ENCODE measurements at places on chromosomes 13 and 19. TPM values are rescaled to one million over a fixed set of nuclear protein-coding genes. Genes with fewer than 3 reads are reported as not detected.

Gene SLC7A1
- 21.0 TPM for total RNA-seq

Gene TNFSF13B
- total RNA-seq, result not detected

Gene NLRP5
- not detected for total RNA-seq

GRCh38 chr19:3902317-3902973, 22.0 kb downstream of the ATCAY start:
- no peak for DNase-seq

DNA sequence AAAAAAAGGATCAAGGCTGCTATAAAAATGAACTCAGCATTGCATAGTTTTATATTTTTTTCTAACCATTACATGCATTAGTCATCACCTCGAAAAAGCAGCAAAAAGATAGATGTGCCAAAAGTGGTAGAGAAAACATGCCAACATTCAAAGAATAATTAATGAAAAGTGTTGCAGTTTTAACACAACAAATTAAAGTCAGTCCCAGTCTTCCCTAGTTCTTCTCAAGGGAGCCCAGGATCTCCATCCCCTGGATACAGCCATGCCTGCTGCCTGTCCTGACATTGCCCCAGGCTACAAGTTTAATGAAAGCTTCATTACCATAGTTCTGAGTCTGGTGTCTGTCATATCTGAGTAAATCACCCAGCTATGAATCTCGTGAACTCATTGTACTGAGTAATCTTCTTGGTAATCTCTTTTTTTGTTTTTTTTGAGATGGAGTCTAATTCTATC, 116.6 kb upstream of the KLF12 start:
- DNase-seq, result peak; percentile 19

GRCh38 chr19:56217039-56217949, 15.2 kb downstream of the ZSCAN5C start:
- peak; percentile 9 for DNase-seq

Gene ALDH16A1
- total RNA-seq, result 86.4 TPM

DNA sequence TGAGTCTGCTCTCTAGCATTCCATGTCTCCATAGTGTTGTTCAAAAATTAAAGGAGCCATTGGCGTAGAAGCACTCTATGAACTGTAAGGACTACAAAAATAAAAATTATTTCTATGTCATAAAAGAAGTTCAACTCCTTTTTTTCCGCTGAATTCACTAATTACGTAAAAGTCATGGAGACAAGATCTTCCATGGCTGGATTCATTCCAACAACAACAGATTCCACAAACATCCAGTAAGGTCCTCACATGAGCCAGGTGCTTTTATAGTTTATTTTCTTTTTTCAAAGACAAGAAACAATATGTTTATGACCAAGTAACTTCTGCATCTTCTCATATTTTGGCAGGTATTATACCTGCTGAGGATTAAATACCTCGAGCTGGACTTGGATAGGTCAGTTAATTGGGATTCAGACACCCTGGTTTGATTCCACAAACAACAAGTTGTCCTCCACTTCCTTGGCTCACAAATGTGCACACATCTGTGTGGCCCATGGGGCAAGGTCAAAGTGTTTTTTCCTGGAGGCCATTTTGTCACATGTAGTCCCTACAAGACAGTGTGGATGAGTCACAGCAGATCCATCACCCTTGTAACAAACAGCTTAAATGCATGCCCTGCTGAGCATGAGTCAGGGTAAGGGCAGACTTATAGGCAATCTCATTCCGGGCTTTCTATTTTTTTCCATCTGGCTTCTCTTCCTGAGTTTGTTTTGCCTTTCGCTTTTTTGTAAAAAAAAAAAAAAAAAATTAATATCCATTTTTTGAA, 475.6 kb downstream of the COG6 start:
- peak; percentile 49 for DNase-seq

DNA sequence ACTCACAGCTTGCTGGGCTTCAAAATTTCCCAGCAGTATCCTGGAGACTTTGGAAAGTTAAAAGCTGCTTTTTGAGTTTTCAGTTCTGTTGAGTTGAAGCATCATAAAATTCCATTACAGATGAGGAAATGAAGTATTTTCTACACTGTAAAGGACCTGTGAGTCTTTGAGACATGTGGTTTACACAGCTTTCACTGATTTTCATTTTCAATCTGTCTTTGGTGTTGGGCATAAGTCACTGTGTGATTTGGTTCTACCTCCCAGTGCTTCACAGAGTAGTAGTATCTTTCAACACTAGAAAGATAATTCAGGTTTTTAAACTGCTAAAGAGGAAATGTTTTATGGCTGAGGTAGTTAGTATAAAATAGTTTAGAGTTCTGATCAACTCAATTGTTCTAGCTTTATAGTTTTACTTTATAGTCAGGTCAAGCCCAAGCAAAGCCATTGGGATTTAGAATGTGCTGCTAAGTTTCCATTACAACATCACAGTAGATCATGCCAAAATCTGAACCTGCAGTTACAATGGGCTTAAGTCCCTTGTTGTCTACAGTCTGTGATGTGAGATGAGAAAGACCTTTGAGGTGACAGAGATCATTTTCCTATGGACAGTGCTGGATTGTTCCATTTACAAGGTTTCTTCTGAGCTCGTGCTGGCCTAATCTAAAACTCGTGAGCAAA, 161.6 kb downstream of the FLT1 start:
- no peak for DNase-seq

GRCh38 chr13:94999871-95000270, 287.5 kb upstream of the SOX21 start:
- DNase-seq, result no peak

GRCh38 chr19:18972301-18972811, 31.3 kb upstream of the HOMER3 start:
- DNase-seq, result peak; percentile 48

- DNase-seq, result no peak
Observed at GRCh38 chr13:66879988-66880387, 350.1 kb downstream of the PCDH9 start.

Gene MAP4K1
- 0.30 TPM for total RNA-seq

Gene TM9SF2
- total RNA-seq, result 137 TPM

GRCh38 chr13:44652962-44653660, 77.0 kb upstream of the TSC22D1 start:
- no peak for DNase-seq

DNA sequence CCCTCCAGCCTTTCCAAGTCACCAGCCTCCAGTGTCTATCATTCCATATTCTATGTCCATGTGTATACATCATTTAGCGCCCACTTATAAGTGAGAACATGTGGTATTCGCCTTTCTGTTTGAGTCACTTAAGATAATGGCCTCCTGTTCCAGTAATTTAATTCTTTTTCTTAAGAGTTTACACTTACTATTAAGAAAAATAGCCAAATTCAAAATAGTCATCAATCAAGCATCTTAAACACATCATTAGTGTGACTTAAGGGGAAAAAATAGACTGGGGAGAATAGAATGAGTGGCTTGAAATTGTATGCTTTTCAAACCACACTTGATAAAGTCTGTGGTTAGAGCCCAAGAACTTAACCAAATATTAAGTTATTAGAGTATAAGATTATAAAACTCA, 248.0 kb downstream of the MAB21L1 start:
- no peak for DNase-seq

Gene C2CD4C
- total RNA-seq, result not detected

Gene CPT1C
- not detected for total RNA-seq

DNA sequence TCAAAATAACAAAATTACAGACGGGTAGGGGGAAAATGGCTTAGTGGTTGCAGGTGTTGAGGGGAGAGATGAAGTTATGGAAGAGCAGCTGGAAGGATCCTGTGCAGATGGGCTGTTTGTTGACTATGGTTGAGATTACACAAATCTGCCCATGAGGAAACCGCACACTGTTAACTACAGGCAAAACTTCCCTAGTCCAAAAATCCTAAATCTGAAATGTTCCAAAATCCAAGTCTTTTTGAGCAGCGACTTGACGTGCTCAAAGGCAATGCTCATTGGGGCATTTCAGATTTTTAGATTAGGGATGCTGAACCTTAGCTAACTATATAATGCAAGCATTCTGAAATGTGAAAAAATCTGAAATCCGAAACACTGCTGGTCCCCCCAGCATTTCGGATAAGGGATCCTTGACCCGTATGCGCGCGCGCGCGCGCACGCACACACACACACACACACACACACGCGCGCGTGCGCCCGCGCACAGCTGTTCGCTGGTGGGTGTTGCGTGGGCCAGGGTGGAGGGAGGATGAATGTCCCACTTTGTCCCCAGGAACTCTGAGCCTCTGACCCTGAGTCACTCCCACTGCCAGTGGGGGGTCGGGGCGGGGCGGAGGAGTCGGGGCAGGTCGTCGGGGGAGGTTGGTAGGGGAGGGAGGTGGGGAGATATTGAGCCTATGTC, 6.8 kb downstream of the F2RL3 start:
- DNase-seq, result no peak

Gene PRRG2
- total RNA-seq, result not detected

DNA sequence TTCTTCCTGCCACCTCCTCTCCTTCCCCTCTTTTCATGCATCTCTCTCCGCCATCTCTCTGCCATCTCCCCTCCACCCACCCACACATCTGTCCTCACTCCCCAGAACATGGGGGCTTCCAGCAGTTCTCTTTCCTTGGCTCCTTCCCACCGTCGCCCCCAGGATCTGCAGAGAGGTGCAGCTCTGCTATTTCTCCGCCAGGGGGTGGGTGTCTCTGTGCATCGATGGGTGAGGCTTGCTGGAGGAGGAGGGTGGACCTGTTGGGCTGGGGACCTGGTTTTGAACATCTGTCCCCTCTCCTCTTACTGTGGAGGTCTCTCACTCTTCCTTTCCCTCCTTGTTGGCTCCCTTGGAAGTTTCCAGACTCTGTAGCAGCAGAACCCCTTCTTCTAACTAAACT, 51.7 kb downstream of the MYH14 start:
- DNase-seq, result no peak

DNA sequence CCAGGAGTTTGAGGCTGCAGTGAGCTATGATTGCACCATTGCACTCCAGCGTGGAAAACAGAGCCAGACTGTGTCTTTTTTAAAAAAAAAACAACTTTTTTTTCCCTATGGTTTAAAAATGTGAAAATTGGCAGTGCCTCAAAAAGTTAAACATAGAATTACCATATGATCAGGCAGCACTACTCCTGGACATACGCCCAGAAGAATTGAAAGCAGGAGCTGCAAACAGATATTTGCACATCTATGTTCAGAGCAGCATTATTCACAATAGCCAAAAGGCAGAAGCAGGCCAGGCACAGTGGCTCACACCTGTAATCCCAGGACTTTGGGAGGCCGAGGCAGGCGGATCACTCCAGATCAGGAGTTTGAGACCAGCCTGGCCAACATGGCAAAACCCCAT, 3.8 kb upstream of the RETN start:
- DNase-seq, result no peak
